T follicular helper cell (primary cell): ENCODE measurements at places on chromosomes 6 and 20.

GRCh38 chr6:129543981-129544380, 166.0 kb downstream of the ARHGAP18 start:
- no peak for DNase-seq

DNA sequence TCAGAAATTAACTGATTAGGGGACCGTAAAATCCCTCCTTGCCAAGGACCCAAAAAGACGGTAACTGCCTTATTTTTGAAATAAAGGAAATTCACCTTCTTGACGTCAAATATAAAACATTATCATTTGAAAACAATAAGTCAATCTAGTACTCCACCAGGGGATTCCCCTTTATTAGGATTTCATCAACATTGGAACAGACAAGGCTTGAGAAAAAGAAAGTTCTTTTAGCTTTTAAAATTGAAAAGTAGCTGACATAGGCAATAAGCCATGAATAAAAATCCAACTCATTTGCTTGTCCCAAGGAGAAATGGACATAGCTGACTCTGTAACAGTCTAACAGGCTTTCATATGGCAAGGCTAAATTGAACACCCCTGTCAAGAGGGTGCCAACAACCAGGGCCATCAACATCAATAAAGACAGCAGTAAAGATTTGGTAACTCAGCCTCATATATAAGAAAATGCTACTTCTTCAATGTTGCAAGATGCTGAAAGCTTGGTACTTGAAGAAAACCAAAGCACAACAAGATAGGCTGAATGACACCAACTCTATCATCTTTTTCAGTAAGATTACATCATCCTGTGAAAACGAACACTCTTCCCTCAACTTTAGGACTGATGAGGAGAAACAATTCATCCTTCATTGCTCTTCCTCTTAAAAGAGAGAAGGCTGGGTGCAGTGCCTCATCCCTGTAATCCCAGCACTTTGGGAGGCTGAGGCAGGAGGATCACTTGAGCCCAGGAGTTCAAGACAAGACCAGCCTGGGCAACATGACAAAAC, 121.0 kb upstream of the PRDM1 start:
- no peak for DNase-seq

- no peak for DNase-seq
Measured at GRCh38 chr20:10673176-10673841, 490 bp downstream of the JAG1 start.

GRCh38 chr6:128168244-128168643, 267.4 kb upstream of the THEMIS start:
- DNase-seq = no peak
